ENCODE measurements at places on chromosomes 11 and 22.

DNA sequence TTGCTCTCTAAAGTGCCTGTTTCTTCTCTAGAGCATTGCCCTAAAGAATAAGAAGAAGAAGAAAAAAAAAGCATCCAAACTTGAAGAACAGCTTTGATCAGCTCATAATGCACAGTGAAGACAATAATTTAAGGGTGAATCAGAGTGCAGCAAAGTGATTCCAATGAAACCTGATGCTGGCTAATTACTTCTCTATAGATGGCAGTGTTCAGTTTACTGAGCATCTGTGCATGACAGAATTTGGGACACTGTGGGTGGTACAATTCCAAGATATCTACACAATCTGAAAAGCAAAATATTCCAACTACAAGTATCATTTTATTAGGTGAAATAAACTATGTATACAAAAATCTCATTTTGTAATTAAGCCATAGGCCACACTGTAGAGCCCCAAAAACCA is 450.5 kb upstream of the CCDC90B start:
- DNase-seq = no peak

DNA sequence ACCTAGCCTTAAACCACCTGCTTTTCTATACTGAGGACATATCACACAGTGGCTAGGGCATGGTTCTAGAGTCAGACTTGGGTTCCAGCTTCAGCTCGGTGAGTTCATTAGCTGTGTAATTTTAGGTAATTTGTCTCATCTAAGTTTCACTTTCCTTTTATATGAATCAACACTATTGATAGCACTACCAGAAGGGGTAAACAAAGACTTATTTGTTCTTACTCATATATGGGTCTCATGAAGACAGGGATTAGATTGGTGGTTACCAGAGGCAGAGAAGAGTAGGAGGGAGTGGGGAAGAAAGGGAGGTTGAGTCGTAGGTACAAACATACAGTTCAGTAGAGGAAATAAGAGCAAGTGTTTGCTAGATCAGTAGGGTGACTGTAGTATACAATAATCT is 924.7 kb downstream of the OPCML start:
- no peak for DNase-seq

DNA sequence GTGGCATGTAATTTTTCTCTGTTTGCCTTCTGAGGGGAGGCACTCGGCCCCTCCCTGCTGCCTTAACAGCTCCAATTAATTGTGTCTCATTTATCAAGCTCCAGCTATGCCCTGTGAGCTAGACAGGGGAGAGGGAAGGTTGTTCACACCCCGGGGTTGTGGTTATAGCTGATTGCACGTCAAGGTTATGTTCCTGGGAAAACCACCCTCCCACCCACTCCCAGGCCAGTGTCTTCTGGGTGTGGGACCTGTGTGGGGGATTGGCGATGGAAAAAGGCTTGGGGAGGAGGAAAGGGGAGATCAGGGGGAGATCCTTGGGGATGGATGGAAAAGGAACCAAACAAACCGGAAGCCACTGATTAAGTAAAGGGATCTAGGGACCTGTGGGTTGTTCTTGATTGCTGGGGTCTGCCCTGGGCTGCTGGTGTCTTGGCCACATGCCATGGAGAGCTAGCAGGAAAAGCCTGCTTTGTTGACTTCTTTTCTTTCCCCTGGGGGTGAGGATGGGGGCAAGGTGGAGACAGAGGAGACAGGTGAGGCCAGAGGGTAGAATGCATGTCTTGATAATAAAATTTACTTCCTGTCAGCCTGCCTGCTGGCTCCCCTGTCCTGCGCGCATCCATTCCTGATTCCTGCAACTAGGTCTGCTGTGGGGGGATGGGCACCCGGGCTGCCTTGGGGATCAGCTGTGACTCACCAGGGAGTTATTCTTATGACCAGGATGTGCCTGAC is 13.5 kb upstream of the SORL1-AS1 start:
- DNase-seq = peak; percentile 31

DNA sequence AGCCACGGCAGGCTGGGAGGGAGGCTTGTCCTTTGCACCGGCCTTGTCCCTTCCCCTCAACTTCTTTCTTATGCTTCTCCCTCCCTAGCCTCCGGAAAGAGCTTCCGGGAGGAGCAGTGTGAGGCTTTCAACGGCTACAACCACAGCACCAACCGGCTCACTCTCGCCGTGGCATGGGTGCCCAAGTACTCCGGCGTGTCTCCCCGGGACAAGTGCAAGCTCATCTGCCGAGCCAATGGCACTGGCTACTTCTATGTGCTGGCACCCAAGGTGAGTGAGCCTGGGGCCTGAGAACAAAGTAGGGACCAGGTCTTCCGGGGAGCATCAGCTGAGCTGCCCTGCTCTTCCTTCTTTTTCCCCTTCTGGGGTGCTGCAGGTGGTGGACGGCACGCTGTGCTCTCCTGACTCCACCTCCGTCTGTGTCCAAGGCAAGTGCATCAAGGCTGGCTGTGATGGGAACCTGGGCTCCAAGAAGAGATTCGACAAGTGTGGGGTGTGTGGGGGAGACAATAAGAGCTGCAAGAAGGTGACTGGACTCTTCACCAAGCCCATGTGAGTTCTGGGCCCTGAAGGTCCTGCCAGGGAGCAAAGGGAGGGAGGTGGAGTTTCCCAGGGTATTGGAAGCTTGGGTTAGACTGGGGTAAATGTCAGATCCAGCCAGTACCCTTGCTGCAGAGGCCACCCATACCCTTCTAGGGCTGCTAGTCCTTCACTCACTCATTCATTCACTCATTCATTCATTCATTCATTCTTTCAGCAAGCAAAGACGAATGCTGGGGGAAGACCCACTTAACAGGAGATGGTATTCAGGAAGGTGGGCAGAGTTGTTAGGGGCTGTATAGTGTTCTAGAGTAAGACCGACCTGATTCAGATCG is 22.6 kb downstream of the ADAMTS15 start:
- DNase-seq = no peak

- no peak for DNase-seq
Observed at GRCh38 chr11:122521626-122522025, 133.9 kb upstream of the UBASH3B start.

DNA sequence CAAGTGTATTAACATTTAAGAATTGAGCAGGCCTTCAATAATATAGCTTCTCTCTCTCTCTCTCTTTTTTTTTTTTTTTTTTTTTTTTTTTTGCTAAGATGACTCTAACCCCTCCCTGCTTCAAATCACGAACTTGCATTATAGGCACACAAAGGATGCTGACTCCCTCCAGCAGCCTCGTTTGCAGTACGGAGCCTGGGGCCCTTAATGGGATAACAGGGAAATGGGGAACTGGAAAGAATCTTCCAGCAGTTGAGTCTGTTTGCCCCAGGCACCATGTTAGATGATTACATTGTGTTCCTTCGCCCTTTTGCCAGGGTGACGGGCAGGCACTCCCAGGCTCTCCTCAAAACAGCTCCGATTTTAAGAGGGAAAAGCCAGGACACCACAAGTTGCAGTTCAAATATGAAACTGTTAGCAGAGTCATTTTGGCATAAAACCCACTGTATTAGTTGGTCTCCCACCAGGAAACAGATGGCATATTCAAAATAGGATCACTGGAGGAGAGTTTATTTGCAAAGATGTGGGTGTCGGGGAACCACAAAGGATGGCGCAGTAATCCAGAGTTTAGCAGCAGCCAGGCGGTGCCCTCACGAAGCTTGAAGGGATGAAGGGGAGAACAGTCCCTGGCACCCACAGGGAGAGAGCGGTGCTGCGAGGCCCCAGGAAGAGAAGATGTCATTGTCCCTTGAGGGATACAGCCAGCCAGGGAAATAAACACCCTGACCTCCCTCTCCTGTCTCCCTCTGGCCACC is 26.5 kb upstream of the TREH start:
- DNase-seq = no peak

- no peak for DNase-seq
Observed at GRCh38 chr11:16505481-16505880, 149.1 kb upstream of the SOX6 start.

GRCh38 chr11:94762208-94762607 is 5.9 kb upstream of the AMOTL1 start:
- no peak for DNase-seq

DNA sequence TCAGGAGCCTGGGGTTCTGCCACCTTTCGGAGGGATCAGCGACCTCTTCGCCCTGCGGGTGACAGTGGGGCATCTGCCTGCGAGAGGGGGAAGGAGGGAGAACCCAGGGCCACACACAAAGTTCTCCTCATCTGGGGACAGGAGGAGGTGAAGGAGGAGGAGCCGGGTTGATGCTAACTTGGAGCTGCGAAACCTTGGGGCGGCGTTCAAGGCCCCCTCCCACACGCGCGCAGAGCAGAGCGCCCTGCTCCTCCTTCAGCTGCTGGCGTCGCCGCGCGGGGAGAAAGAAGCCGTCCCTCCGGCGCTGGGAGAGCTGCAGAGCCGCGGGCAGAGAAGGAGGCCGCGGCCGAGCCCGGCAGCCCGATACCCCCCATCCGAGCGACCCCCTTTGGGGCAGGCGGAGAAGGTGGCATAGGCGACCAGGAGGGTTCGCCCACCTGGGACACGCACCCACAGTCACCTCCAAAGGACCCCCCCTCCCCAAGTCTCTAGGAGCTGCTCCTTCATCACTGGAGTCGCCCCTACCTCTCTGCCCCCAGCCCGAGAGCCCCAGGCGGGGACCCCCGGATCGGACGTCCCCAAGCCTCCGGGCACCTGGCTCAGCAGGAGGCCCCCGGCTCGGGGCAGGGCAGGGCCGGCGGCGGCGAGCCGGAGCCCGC is at the start of gene RASD2:
Gene RASD2, plus strand, starts transcription at position 237 of the 659 bp plus-strand sequence. CDS start 5,979 bp downstream, outside the sequence.
- DNase-seq = peak; percentile 21

GRCh38 chr11:10605941-10606381 is 37.5 kb upstream of the LYVE1 start:
- DNase-seq = no peak

All from stimulated activated CD8-positive, alpha-beta memory T cell treated with anti-CD3 and anti-CD28 coated beads, Interleukin-15, amount 100 ng/mL, for 48 hours (primary cell).